ENCODE measurements at places on chromosomes 7 and 10.

- DNase-seq: no peak
Observed at GRCh38 chr7:85423209-85423895, 236.5 kb upstream of the SEMA3D start.

DNA sequence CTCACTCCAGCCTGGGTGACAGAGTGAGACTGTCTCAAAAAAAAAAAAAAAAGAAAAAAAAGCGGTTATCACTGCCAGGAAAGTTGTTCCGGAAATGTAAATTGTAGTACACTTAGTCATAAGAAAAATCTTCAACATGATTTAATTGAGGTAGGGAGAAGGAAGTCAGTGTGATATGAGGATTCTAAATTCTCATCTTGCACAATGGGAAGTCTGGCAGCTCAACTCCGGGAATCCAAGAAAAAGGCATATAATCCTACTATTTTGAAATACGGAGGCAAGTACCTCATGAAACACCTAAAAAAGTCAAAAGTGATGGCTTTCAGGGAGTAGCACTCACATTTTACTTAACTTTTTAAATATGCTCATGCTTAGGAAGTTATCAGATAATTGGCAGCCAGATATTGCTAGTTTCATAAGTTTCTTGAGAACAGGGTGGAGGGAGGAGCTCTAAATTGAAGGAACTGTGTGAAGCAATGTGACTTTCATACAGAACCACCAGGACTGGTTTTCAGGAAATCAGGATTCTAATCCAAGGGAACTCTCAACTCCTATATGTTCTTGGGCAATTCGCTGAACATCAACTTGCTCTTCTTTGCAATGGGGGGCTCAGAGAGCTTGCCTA, 2.7 kb upstream of the C7orf25 start:
- no peak for DNase-seq

DNA sequence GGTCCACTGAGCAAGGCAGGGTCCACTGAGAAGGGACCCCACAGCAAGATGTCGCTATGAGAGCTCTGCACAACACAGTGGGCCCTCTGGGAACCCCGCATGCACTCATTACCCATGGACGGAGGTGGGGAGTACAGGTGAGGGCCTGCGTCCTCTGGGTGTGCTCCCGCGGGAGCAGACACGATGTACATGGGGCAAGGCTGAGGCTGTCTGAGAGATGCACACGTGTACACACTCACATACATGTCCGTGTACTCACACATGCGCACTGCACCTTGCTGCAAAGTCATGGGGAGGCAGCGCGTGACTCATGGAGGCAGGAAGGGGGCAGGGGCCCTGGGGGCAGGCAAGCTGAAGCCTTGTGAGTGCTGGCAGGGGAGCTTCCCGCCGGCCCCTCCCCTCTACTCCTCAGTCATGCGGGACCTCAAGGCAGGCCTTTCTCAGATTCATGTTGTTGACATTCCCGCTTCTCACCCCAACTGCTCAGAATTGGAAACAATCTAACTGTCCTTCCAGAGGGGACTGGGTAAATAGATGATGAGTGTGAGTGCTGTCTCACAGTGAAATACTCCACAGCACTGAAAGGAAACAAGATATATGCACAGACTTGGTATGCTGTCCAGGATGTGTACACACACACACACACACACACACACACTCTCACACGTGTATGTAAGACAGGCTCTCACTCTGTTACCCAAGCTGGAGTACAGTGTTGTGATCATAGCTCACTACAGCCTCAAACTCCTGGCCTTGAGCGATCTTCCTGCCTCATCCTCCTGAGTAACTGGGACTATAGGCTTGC, 40.0 kb downstream of the GOLGA7B start:
- DNase-seq: peak; percentile 27

- DNase-seq: no peak
Observed at GRCh38 chr10:132544744-132545658, 7.4 kb downstream of the INPP5A start.
